Effector memory CD4-positive, alpha-beta T cell (primary cell): ENCODE measurements at places on chromosomes 7 and 10.

GRCh38 chr10:3325954-3326750 lies 153.6 kb upstream of the PITRM1 start:
- no peak for DNase-seq

- no peak for DNase-seq
Observed at GRCh38 chr10:52951824-52952223, 179.2 kb upstream of the MBL2 start.

- DNase-seq, result no peak
Observed at GRCh38 chr7:3959364-3959763, 658.3 kb downstream of the SDK1 start.

GRCh38 chr10:4819707-4820106 lies 6.3 kb upstream of the AKR1E2 start:
- no peak for DNase-seq

GRCh38 chr10:70761727-70762350 lies 23.3 kb downstream of the TBATA start:
- DNase-seq, result no peak

GRCh38 chr10:69867699-69868558 lies 66.2 kb downstream of the COL13A1 start:
- DNase-seq, result no peak

DNA sequence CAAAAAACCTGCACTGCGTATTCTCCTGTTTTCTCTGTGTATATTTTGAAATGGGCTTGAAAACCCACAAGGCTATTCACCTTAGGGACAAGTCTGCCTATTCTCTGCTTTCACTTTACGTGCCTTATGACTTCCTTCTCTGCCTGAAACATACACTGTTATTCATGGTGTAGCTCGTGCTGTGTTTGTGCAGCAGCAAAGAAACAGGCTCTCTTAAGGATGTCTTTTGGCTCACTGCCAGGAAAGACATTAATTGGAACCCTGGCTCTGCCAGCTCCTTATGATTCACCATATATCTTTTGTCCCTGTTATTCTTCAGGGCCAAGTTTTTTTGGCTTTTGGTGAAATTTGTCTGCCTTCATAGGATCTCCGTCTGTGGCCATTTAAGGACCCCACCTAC lies 92.4 kb downstream of the TMEM106B start:
- no peak for DNase-seq

- DNase-seq, result no peak
Observed at GRCh38 chr7:28107960-28108359, 72.6 kb downstream of the JAZF1 start.

GRCh38 chr7:69898189-69898588 lies 299.9 kb downstream of the AUTS2 start:
- no peak for DNase-seq

DNA sequence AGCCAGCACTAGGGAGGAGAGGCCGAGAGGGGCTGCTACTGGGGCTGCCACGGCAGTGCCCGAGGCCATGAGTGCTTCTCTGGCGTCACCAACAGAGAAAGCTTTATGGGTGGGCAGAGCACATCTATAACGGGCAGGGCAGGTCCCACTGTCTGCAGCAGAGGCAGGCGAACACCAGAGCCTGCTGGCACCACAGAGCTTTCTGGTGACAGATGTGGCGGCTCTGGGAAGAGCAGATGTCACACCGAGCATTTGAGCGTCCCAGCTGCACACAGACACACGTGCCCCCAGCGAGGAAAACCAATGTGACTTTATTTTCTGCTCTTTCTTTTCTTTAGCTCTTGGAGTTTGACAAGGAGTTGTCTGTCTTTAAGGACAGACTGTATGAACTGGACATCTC lies 20.5 kb downstream of the NKX6-2 start:
- no peak for DNase-seq

DNA sequence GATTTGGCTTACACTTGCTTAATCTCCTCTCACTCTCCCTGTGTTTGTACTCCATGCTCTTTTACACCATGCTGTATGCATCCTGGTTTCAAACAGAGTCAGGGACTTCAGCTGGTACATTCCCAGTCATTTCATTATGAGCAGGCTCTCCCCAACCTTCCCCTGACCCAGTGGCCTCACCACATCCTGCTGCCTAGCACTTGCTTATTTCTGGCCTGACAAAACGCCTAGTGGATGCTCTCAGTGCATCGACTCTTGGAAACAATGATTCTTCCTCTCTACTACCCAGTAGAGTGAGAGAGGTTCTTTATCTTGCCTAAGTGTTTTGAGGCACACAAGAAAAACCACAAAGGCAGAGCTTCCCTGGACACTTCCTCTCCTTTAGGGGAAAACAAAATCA lies 63.4 kb downstream of the CAV1 start:
- DNase-seq, result no peak

- no peak for DNase-seq
Observed at GRCh38 chr7:44267719-44268421, 57.5 kb downstream of the CAMK2B start.

DNA sequence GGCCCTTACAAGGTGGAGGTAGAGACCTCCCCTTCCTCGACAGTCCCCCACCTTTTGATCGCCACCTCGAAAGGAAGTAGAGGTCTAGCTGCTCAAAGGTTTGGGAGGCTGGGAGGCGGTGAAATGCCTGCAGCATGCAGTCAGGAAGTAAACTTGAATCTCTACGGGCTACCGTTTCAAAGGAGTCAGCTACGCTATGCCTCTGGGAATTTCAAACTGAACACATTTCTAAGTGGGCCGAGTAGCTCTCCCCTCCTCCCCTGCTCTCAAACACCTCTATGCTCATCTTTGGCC lies 68.0 kb downstream of the CXCL12 start:
- no peak for DNase-seq

GRCh38 chr10:125114761-125115391 lies 45.5 kb downstream of the CTBP2 start:
- DNase-seq, result no peak

DNA sequence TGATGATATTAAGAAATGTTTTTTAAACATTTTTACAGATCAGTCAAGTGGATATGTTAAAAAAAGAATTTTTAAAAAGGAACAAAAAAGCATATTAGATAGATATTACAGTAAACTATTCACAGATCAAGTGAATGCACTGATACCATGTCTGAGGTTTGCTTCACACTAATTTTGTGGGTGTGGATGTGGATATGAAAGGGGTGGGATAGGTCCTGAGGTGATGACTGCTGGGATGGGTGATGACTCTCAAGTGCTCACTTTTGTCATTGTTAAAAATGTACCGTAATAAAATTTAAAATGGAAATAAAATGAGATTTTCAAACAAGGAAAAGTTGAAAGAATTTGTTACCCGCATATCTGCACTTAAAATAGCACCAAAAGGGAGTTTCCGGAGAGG lies 54.1 kb downstream of the AGMO start:
- no peak for DNase-seq

DNA sequence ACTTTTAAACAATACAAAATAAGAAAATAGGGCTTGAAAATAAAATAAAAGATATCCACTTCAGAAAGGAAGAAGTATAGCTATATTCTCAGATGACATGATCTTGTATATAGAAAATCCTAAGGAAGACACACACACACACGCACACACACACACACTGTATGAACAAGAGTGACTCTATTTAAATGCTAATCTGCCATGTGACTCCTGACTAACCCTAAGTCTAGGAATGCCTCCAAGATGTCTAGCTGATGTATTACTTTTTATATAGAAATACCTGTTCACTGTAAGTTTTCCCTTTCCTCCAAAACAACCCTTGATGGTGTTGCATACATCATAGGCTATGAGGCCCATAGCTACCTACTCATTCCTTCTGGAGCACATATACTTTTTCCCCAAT lies 173.1 kb upstream of the LRRTM3 start:
- no peak for DNase-seq

- no peak for DNase-seq
Observed at GRCh38 chr7:15368653-15369052, 193.2 kb downstream of the AGMO start.

- DNase-seq, result no peak
Observed at GRCh38 chr10:59064759-59065539, 111.5 kb upstream of the PHYHIPL start.

- DNase-seq, result no peak
Observed at GRCh38 chr10:27531336-27531847, 27.3 kb downstream of the RAB18 start.
